ENCODE measurements at places on chromosomes 12 and 14. TPM values are rescaled to one million over a fixed set of nuclear protein-coding genes. Genes with fewer than 3 reads are reported as not detected.

Gene RPS6KL1
- 6.8 TPM for total RNA-seq

Gene CD27
- total RNA-seq = not detected

Gene UNC79
- 0.07 TPM for total RNA-seq

Gene LMNTD1
- not detected for total RNA-seq

Gene MGST1
- total RNA-seq = 122 TPM

- H3K27me3 ChIP-seq = no peaks in the 10 kb centered on the region
- H3K36me3 ChIP-seq = no peaks in the 10 kb centered on the region
- peak; percentile 76 for DNase-seq
- H3K4me1 ChIP-seq = peaks cover 22% of the 10 kb centered on the region
Observed at GRCh38 chr12:50055831-50056638, 1.4 kb upstream of the ASIC1 start.

- peaks cover 34% of the 10 kb centered on the region for H3K4me1 ChIP-seq
- H3K4me3 ChIP-seq = no peak overlapping the region
- H3K27ac ChIP-seq = peak overlapping the region; percentile 99
- H3K36me3 ChIP-seq = no peaks in the 10 kb centered on the region
- no peaks in the 10 kb centered on the region for H3K27me3 ChIP-seq
- no peak for DNase-seq
Observed at GRCh38 chr12:114767084-114767760, 83.2 kb upstream of the TBX3 start.

- no peaks in the 10 kb centered on the region for H3K27me3 ChIP-seq
- H3K36me3 ChIP-seq = no peaks in the 10 kb centered on the region
- no peak overlapping the region for H3K4me3 ChIP-seq
- no peak overlapping the region for H3K27ac ChIP-seq
- H3K4me1 ChIP-seq = no peaks in the 10 kb centered on the region
Observed at GRCh38 chr12:121190523-121191031, 19.4 kb upstream of the P2RX4 start.

DNA sequence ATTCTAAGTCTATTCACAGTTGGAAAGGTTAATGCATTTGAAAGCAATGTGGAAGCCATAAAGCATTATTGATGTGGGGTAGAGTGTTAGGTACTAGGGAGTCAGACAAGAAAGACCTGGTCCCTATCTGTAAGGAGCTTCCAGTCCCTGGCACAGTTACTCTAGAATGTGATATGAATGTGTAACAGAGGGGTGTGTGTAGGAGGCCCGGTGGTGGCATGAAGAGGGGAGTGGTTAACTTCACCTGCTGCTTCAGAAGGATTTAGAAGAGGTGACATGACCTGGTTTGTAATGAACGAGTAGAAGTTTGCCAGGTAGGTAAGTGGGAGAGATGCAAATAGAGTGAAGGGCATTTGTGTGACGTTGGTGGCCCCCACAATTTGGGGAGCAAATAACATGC is 15.1 kb upstream of the GALNT6 start:
- H3K27ac ChIP-seq = peak overlapping the region; percentile 54
- no peaks in the 10 kb centered on the region for H3K36me3 ChIP-seq
- no peak for DNase-seq
- no peaks in the 10 kb centered on the region for H3K27me3 ChIP-seq

- H3K4me3 ChIP-seq = no peak overlapping the region
- H3K27me3 ChIP-seq = no peaks in the 10 kb centered on the region
- no peaks in the 10 kb centered on the region for H3K36me3 ChIP-seq
- no peak overlapping the region for H3K27ac ChIP-seq
Observed at GRCh38 chr12:103780093-103780440, 61.0 kb downstream of the NT5DC3 start.

- H3K27ac ChIP-seq = peak overlapping the region; percentile 99
- DNase-seq = no peak
- H3K27me3 ChIP-seq = no peaks in the 10 kb centered on the region
Observed at GRCh38 chr14:23033801-23034497, 751 bp downstream of the PSMB5 start.

- no peak overlapping the region for H3K27ac ChIP-seq
- no peak for DNase-seq
- H3K4me3 ChIP-seq = no peak overlapping the region
Observed at GRCh38 chr12:127272864-127273263, 994.1 kb upstream of the TMEM132C start.

DNA sequence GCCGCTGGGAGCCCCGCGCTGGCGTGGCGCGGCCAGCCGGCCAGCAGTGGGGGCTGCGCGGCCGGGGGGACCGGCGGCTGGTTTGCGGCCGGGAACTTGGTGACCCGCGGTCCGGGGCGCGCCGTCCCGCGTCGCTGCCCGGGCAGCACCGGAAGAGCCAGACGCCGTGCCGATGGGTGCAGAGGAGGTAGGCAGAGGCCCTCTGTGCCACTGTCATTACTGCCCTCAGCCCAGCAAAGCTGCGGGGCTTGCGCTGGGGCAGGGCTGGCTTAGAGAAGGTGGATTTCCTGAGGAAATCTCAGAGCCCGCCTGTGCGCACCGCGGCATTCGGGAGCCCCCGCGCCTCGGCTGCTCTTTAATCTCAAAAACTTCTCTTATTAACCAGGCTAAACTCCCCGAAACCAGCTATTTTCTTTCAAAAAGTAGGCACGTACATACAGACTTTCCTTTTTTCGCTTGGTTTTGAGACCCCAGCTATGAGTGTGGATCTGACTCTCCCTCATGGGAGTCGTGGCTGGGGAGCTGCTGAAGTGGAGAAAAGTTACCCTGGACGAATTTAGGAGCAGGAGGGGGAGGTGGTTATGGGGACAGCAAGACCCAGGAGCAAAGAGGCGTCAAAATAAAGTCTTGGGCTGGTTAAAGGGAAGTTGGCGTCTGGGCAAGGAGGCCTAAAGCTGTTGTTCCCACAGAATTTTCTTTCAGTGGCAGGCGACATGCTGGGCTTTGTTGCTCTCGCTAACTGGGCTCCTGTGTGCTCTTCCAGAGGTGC is 802 bp downstream of the SUSD6 start:
- H3K27me3 ChIP-seq = no peaks in the 10 kb centered on the region
- DNase-seq = no peak
- peak overlapping the region; percentile 78 for H3K27ac ChIP-seq
- peaks cover 28% of the 10 kb centered on the region for H3K4me1 ChIP-seq

DNA sequence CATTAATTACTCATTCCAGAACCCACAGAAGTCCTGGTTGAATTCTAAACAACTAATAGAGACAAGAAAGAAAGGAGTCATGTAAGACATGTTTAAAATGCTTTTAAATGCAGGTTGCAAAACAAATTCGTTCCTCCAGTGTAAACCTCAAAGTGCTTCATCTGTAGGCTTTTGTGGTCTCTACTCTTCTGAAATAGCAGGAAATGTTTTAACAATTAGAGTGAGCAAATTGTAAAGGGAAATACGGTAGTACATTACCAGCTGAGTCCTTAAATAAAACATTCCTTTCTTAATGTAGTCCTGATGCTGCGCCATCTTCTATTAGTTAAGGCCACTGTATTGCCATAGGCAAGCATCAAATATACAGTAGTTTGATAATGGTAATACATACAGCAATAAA is 1934.2 kb upstream of the SEL1L start:
- H3K27ac ChIP-seq = no peak overlapping the region
- no peak for DNase-seq
- no peaks in the 10 kb centered on the region for H3K36me3 ChIP-seq
- no peaks in the 10 kb centered on the region for H3K27me3 ChIP-seq
- H3K4me1 ChIP-seq = no peaks in the 10 kb centered on the region

GRCh38 chr12:29451888-29452287 is 45.6 kb downstream of the OVCH1 start:
- DNase-seq = no peak
- H3K36me3 ChIP-seq = no peaks in the 10 kb centered on the region
- no peak overlapping the region for H3K4me3 ChIP-seq
- no peaks in the 10 kb centered on the region for H3K4me1 ChIP-seq

DNA sequence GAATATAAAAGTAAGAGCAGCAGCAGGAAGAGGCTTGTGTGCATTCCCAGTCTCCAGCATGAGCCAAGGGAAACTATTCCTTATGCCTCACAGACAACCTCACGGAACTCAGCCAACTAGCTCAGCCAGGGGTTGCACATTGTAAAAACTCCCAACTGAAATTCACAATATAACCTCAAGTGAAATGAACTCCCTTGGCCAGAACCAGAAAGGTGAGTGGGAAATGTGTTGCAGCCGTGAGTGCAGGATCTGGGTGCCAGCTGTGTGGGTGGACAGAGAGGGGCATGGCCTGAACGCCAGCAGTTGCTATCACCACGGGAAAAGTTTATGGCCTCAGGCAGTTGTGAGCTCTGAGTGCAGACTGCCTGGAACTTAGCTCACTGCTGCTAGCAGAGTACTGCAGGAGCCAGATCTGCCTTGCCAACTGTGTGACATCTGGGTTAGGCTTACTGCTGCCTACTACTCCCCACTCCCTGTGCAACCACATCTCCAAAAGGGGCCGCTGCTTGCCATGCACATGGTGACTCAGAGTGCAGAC is 2.3 kb upstream of the CLEC1A start:
- no peak overlapping the region for H3K4me3 ChIP-seq
- H3K36me3 ChIP-seq = no peaks in the 10 kb centered on the region
- no peaks in the 10 kb centered on the region for H3K27me3 ChIP-seq
- H3K27ac ChIP-seq = no peak overlapping the region
- H3K4me1 ChIP-seq = no peaks in the 10 kb centered on the region

DNA sequence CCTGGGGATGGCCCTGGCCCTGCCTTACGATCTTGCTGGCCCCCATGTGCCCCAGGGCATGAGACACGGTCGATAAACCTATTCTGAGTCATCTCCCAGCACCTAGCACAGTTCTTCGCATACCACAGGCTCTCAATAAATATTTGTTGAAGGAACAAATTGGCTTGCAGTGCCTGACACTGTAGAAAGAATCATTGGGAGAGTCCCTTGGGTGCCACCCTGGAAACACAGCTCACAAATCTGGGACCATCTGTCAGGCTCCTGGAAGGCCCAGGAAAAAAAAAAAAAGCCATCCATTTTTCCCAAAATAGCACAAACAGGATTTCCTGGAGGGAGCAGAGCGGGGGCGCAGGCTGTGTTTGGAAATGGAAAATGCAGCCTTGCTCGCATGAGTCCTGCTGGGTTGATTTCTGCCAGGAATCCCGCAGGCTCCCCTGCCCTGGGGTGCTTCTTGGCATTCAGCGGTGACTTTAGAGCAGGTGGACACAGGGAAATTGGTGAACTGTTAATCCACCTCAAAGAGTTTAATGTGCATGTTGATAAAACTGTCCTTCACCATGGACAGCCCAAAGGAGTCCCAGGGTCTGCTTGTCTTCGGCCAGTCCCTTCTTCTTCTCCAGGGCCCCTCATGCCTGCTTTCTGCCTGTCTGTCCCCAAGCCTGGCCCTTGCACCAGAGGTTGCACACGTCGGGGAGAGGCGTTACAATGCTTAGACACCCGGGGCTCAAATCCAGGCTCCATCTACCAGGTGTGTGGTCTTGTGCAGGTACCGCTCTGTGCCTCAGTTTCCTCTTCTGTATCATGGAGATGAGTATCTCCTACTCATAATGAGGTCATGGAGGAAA is 106.1 kb upstream of the RFLNA start:
- no peak overlapping the region for H3K4me3 ChIP-seq
- peak; percentile 88 for DNase-seq
- no peaks in the 10 kb centered on the region for H3K27me3 ChIP-seq
- H3K36me3 ChIP-seq = no peaks in the 10 kb centered on the region

DNA sequence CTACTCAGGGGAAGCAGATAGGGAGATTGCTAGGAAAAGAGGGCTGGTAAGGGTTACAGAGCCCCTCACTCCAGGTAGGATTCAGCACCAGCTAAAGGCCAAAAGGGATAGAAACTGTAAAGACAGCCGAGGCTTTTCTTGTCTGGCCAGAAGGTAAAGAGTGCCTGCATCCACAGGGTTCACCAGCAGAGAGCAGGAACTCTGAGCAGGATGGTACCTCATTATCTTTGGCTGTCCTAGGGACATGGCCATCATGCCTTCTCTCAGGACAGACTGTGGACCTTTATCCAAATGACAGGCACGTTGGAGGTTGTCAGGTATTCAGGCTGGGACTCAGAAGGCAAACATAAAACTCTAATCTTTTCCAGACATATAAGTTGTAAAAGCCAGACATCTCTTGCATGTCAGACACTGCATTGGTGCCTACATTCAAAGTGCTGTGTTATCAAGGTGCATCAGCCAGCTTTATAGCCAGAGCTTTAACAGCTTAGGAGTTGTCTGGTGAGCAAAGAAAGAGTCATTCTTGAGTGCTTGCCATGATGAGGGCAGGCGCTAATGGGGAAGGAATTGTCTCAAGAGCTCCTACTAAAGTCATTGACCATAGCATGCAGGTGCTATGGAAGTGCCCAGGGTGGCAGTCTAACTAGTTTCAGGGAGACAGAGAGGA is 89.5 kb downstream of the PELI2 start:
- no peak overlapping the region for H3K27ac ChIP-seq
- DNase-seq = peak; percentile 11
- H3K36me3 ChIP-seq = no peaks in the 10 kb centered on the region
- H3K4me3 ChIP-seq = no peak overlapping the region
- no peaks in the 10 kb centered on the region for H3K4me1 ChIP-seq

- no peaks in the 10 kb centered on the region for H3K36me3 ChIP-seq
- H3K4me1 ChIP-seq = no peaks in the 10 kb centered on the region
- H3K27me3 ChIP-seq = no peaks in the 10 kb centered on the region
- no peak overlapping the region for H3K27ac ChIP-seq
Observed at GRCh38 chr14:31336646-31337045, 83.7 kb downstream of the HEATR5A start.

- H3K36me3 ChIP-seq = no peaks in the 10 kb centered on the region
- H3K27ac ChIP-seq = no peak within 1 kb of the TSS
- H3K4me1 ChIP-seq = no peaks in the 10 kb centered on the region
- no peak for DNase-seq
- no peaks in the 10 kb centered on the region for H3K27me3 ChIP-seq
- no peak within 1 kb of the TSS for H3K4me3 ChIP-seq
Observed at GRCh38 chr14:93926873-93927799, at the start of gene FAM181A. Gene FAM181A (plus strand): TSS chr14:93927344. CDS start chr14:93928286, 942 bp downstream.

Measured in Caco-2 (cell line).